HuH-7 (cell line): ENCODE measurements at places on chromosomes 7 and 10.
A peak's percentile ranks its signal among the peaks of the same experiment; 100 is the strongest.

GRCh38 chr10:133042061-133042460 lies 45.7 kb upstream of the ADGRA1 start:
- no peak for DNase-seq

- DNase-seq, result peak; percentile 86
Measured at GRCh38 chr10:102678842-102679289, 34.6 kb downstream of the TRIM8 start.

GRCh38 chr10:129949891-129950291 lies 14.2 kb downstream of the EBF3 start:
- no peak for DNase-seq

DNA sequence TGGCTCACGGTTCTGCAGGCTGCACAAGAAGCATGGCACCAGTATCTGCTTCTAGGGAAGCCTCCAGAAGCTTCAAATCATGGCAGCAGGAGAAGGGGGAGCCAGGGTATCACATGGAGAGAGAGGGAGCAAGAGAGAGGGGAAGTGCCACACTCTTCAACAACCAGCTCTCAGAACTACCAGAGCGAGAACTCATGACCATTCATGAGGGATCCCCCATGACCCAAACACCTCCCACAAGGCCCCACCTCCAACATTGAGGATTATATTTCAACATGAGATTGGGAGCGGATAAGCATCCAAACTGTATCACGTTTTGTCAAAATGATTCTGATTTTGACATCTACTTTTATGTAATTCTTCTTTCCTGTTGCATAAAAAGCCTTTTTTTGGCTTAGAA lies 38.5 kb downstream of the CREM start:
- no peak for DNase-seq

DNA sequence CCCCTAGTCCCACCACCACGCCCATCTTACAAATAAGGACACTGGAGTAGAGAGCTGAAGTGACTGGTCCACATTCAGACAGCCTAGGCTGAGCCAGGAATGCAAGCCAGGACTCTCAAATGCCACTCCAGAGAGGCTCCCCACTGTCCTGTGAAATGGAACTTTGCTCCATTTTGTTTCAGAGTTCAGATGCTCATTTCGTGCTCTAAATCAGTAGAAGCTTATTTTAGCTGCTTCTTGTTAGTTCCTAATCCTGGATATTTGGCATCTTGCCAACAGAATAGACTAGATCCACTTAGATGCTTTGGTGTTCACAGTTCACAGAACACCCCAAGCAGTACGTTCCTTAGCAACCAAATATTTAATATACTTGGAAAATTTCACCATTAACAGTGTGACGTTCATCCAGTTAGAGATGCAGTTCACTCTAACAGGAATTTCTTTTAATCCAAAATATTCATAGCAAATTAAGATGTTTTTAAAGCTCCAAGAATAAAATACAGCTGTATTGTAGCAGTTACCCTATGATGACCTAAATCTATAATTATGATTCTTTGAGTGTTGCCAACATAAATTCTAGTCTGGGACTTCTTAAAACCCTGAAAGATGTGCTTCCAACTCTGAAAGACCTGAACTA lies 7.3 kb downstream of the MMP21 start:
- no peak for DNase-seq

GRCh38 chr10:83988435-83988834 lies 150.9 kb upstream of the GHITM start:
- no peak for DNase-seq

GRCh38 chr7:54116956-54117355 lies 425.2 kb upstream of the VSTM2A start:
- DNase-seq, result no peak

GRCh38 chr7:70720191-70720873 lies 411.6 kb upstream of the GALNT17 start:
- DNase-seq, result no peak

- no peak for DNase-seq
Measured at GRCh38 chr10:34157501-34157900, 657.6 kb downstream of the PARD3 start.

- DNase-seq, result no peak
Measured at GRCh38 chr7:26005683-26006410, 146.2 kb upstream of the NFE2L3 start.

DNA sequence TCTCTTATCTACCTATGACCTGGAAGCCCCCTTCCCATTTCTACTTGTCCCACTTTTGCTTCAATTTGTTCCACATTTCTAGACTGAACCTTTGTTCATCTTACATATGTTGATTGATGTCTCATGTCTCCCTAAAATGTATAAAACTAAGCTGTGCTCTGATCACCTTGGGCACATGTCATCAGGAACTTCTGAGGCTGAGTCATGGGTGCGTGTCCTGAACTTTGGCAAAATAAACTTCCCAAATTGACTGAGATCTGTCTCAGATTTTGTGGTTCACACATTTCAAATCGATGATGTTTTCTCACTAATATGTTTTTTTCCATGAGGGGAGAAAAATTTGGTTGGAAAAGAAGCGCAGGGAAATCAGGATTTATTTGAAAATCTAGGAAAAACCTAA lies 406.2 kb upstream of the LRRTM3 start:
- DNase-seq, result no peak

GRCh38 chr10:77925410-77925794 lies 1.2 kb downstream of the DLG5 start:
- DNase-seq, result no peak

DNA sequence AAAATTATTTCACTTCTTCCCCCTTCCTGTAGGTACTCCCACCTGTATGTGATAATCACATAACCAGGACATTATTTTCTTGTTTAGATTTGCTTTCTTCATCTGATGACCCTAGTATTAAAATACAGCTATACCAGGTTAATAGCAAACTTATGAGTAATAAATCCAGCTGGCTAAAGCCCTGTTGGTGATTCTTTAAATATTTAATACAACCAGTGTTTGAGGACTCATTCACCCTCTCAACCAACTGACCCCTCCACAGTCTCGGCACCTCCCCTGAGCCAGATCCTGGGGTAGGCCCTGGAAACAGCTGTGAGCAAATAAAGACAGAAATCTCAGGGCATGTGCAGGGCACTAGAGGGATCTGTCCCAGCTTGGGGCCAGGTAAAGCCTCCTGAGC lies 58.5 kb downstream of the BLNK start:
- DNase-seq, result no peak

DNA sequence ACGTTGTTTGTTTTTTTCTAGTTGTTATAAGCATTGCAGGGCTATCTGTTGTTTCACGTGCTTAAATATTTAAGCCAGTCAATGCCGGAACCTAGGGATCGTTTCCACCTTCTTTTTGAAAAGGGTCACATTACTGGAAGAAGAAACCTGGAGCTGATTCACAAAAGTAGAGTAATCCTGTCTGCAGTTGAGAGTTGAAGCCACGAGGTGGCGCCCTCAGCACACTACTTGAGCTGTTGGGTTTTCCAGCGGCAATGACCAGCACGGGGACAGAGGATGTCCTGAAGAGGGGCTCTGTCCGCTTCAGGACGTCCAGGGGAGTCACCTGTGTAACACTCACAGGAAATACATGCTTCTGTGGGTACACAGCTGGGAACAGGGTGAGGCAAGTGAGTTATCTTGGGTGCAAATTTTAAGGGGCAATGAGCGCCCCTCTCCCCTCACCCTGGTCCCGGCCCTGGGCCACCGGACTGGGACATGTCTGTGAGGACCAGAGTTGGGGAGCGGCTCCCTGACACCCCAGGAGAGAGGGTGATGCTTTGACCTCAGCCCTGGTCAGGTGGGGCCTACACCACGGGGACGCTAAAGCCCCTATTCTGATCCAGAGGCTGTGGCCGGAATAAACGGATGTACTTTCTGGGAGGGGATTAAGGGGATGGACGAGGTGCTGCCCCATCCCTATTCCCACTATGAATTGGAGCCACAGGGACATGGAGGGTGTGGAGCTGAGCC lies 26.3 kb upstream of the WDFY4 start:
- DNase-seq, result peak; percentile 54

- DNase-seq, result no peak
Measured at GRCh38 chr7:16929146-16929762, 47.5 kb upstream of the AGR3 start.

- no peak for DNase-seq
Measured at GRCh38 chr10:6465437-6465836, 114.6 kb downstream of the PRKCQ start.

GRCh38 chr10:29392376-29393021 lies 103.6 kb downstream of the LYZL1 start:
- DNase-seq, result peak; percentile 66

DNA sequence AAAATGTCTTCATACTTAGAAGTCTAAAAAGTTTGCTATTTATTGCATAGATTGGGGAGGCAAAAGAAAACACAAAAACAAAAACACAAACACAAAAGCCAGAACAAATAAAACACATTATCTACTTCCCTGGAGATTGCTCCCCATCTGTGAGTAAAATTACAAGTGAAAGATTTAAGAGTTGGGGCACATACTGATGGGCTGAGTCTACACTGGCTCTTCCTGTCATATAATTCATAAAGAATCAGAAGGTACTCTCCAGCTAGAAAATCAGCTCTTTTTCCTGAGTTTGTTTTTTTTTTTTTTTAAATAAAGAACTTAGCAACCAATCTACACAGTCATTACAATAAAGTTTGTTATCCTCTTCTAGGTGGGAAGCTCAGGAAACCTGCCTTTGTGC lies 192.4 kb upstream of the LRRN3 start:
- no peak for DNase-seq

GRCh38 chr10:31669357-31669756 lies 259.3 kb downstream of the ARHGAP12 start:
- DNase-seq, result no peak

DNA sequence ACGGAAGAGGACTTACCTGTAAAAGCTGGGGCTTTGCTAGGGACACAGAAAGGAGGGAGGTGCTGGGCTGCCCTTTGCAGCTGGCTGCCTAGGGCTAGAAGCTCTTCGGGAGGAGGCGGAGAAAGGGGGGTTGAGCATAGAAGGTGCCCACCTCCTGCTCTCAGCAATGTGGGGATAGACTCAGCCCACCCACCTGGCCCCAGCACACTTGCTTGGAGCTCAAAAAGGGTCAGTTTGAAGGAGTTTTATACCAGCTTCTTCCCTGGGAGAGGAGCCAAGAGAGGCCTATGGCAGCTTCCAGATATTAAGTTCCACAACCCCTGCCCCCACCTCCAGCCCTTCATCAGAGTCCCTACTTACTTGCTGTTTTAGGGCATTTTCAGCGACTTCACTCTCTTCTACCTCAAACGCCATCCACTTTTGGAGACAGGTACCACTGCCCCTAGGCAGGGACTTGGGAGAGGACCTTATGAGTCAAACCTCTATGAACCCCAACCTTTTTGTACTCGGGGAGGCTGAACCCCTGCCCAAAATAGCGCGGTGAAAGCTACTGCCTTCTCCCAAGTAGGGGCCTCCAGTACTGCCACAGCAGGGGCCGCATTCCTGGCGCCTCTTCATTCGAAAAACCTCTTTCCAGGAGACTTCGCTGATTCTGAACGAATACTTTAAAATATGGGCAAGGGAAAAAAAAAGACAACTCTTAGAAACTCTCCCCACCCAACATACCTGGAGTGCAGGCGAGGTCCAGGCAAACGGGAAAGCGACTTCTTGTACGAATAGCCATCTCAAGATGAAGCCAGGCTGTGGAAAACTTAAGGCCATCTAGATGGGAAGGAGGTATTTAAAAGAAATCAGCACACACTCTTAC lies 1.2 kb upstream of the EVX1 start:
- DNase-seq, result no peak

DNA sequence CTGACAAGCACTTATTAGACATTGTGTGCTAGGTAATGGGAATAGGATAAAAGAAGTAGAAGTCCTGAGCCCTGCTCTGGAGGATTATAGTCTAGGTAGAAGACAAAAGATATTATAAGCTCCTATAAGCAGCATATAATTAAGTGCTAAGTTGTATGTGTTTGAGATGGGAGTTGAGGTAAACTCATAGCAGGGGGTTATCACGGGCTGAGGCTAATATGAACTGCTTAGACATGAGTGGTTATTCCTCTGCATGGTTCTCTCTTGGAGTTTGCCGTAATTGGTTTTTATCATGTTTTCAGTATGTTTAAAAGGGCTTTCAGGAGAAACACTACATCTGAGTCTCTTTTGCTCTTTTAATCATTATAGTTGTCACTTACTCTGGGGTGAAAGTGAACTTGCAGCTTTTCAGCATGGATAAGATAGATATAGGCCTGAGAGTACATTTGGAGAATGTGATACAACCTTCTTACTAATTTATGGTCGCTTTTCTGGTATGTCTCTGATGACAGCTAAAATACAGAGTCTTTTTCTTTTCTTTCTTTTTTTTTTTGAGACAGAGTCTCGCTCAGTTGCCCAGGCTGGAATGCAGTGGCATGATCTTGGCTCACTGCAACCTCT lies 39.0 kb downstream of the SMNDC1 start:
- no peak for DNase-seq

DNA sequence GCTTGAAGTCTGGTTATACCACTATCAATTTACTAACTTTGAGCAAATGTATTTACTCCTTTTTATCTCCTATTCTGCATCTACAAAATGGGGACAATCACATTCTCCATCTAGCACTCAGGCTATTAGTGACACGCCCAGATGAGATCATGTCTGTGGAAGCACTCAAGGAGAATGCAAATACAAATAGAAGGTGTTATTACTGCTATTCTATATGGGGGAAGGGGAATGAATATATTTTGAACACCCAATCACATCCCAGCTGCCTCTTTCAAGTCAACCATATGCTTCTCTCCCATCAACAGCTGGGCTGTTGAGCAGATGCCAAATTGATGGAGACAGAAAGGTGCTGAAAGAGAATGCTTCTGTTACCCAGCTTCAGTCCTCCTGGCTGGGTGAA lies 23.5 kb downstream of the SGMS1 start:
- DNase-seq, result no peak

GRCh38 chr10:95506056-95506737 lies 55.0 kb downstream of the SORBS1 start:
- no peak for DNase-seq

GRCh38 chr10:15877836-15878576 lies 17.7 kb upstream of the MINDY3 start:
- no peak for DNase-seq
